Esophagus (tissue), 2 donors: ENCODE measurements at places on chromosomes 4 and X. TPM values are rescaled to one million over a fixed set of nuclear protein-coding genes. Genes with fewer than 3 reads are reported as not detected.

CDS1 gene
- 16.2 TPM for polyA plus RNA-seq

HMX1 gene
- polyA plus RNA-seq, result not detected

NOX1 gene
- polyA plus RNA-seq, result 0.10 TPM

RNF212 gene
- 1.2 TPM for polyA plus RNA-seq

FMR1 gene
- 18.5 TPM for polyA plus RNA-seq
